Ecto neural progenitor cell (in vitro differentiated cells): ENCODE measurements at places on chromosomes 11 and 22.

DNA sequence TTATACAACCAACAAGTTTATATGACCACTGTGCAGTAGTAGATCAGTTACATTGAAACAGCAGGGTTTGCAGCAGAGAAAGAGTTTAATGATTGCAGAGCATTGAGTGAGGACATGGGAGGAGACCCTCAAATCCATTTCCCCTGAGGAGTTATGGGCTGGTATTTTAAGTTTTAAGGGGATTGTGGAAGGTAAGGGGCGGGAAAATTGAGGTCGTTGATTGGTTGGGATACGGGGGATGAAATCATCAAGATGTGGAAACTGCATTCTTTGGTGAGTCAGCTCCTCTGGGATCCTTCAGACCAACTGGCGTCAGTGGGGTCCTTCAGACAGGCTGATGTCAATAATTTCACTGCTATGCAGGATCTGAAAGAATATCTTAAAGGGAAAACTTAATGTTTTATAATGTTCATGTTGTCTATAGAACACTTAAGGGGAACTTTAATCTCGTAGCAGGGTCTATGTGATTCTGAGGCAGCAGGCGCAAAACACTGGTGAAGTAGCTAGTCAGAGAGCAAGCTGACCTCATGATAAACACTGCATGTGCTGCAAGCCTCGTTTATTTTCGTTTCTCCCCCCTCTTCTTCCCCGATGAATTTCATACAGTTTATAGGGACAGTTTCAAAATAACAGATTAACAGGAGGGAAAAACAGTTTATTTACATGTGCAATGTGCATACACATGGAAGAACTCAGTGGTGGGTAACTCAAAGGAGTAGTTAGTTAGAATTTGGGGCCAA lies 17.4 kb upstream of the BACE1-AS start:
- DNase-seq = no peak

- DNase-seq = no peak
Observed at GRCh38 chr11:33669598-33670249, 30.9 kb downstream of the C11orf91 start.

- DNase-seq = no peak
Observed at GRCh38 chr11:35215945-35216344, 77.0 kb downstream of the CD44 start.

DNA sequence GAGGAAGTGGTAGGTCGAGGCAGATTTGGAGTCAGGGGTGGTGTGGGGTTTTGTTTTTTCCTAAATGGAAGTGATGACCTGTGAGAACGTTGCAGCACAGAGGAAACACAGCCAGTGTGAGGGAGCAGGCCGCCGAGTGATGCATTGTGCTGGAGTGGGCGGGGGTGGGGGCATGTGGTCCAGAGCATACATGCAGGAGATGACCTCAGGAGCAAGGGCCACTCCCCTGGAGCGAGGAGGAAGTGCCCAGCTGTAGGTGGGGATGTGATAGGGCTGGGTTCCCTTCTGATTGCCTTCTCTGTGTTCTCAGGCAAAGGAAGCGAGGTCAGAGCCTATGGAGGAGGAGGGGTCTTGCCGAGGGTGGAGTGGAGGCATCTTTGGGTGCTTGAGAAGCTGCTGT lies 81.4 kb downstream of the PPP6R3 start:
- no peak for DNase-seq

DNA sequence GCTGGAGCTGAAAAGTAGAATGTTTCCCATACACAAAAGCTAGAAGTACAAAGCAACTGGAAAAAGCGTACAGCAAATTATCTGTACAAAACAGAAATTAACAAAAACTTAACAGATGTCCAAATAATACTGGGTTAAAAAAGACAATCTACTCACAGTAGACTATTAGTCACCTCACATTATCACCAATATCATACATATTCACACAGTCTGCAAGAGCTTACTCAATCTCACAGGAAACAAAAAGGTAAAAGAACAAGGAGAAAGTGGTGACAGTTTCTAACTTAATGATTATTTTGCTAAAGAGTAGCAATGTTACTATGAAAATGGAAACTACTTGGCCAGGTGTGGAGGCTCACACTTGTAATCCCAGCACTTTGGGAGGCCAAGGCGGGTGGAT lies 11.9 kb downstream of the CELF1 start:
- DNase-seq = no peak

- DNase-seq = no peak
Observed at GRCh38 chr11:112631333-112631732, 329.9 kb upstream of the NCAM1 start.

- DNase-seq = peak; percentile 84
Observed at GRCh38 chr11:57322256-57323166, 2.2 kb downstream of the TNKS1BP1 start.

GRCh38 chr11:46339816-46340215 lies 7.4 kb upstream of the DGKZ start:
- no peak for DNase-seq

GRCh38 chr22:37186228-37186996 lies 1.6 kb downstream of the C1QTNF6 start:
- DNase-seq = no peak

DNA sequence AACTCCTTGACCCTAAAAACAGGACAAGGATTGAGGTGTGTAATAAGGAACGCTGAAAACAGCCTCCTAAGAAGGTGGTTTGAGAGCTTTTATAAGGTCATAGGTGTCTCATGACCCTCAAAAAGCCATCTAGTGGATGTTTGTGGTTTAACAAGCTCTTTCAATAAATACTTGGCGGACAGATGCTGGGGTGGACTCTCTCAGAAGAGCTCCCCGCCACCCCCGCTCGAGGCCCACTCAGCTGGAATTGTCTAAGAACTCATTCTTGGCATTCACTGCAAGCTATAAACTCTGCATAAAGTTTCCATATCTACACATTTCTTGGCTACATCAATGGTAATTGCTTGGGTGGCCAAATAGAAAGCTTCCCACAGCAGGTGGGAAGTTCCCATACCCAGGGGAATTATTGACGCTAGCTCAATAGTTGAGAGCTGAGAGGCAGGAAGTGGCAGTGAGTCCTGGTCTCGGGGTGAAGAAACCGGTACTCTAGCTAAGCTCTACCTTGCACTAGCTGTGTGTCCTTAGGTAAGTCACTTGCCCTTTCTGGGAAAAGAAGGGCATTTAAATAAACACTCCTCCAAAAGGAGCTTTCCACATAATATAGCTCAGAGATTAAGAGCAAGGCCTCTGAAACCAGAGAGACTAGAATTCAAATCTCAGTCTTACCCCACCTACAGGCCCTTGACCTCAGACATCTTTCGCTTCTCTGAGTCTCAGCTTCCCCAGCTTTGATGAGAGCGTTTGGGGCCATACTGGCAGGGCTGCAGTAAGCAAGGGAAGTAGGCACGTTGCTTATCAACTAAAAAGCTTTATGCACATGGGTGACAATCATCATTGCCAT lies 6.4 kb downstream of the MS4A15 start:
- DNase-seq = no peak

GRCh38 chr11:69440876-69441275 lies 40.6 kb upstream of the LINC01488 start:
- no peak for DNase-seq

DNA sequence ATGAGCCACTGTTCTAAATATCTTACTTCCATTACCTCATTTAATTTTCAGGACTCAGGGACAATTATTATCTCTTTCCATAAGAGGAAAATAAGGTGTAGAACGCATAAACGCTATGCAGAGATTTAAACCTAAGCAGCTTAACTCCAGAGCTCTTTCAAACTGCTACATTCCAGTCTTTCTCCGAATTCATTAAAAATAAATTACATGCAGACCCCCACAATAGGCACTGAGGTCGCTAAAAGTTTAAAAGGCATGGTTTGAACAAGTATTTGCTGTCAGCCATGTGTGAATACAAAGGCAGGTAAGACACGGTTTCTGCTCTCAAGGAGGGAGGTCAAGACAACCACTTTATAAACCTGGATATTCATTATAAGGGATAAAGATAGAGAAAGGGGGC lies 983 bp downstream of the NARS2 start:
- no peak for DNase-seq

- no peak for DNase-seq
Observed at GRCh38 chr11:93198215-93198845, 539 bp upstream of the SLC36A4 start.

DNA sequence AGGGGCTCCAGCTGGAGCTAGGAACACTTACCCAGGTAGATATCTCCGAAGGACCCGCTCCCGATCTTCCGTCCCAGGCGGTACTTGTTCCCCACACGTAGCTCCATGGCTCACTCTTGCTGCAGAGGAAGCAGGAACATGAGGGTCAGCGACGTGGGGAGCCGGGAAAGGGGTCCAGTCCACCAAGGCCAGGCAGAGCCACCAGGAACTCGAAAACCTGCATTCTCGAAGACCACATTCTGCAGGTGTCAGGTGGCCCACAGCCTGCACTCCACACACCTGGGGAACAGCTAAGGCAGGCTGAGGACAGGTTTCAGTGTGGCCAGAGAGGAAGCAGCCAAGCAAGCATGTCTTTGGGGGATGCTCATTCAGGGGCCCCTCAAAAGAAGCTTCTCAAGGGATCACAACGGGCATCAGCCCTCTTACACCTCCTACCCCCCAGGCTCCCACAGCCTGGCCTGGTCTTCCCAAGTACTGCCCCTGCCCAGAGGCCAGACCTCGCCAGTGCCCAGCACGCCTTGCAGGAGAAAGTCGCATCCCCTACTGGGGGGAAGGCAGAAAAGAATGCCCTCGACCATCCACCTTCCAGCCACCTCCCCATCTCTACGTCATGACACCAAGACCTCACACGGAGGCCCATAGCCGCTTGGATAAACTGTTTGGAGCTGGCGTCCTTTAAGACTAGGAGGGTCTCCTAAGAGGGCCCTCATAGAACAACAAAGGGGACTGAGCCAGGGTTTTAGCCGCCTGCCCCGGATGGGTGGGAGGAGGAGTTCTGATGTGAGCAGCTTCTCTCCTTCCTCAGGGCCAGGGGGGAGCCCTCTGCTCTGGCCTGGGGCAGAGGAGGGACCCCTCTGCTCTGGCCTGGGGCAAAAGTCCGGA lies 2.9 kb downstream of the CSNK1E start:
- DNase-seq = no peak

GRCh38 chr11:22441831-22442230 lies 103.7 kb downstream of the SLC17A6 start:
- DNase-seq = no peak

- DNase-seq = no peak
Observed at GRCh38 chr11:74689666-74690065, 41.6 kb downstream of the CHRDL2 start.

- DNase-seq = no peak
Observed at GRCh38 chr22:37425800-37426705, 1.2 kb downstream of the ELFN2 start.

GRCh38 chr22:33321466-33321865 lies 263.3 kb upstream of the SYN3 start:
- no peak for DNase-seq

GRCh38 chr11:124693142-124693541 lies 19.4 kb downstream of the SPA17 start:
- no peak for DNase-seq

GRCh38 chr22:24950272-24950902 lies 2.1 kb upstream of the KIAA1671 start:
- DNase-seq = peak; percentile 64

DNA sequence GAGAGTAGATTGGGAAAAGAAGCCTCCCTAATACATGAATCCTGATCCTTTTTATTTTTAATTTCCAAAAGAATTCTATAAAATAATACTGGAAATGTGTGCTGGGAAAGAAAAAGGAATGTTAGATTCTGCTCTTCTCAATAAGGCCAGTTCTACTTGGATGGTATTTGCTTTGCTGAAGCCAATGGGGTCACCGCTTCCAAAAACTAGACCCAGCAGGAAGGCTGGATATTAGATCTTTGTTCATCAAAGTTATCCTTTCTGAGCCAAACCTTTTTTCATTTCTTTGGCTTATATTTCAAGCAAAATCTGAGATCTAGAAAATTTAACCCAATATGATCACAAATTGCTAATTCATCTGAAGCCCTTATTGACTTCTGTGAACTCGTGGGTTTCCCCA lies 41.4 kb downstream of the SCUBE2 start:
- no peak for DNase-seq

GRCh38 chr11:126422446-126422845 lies 67.0 kb downstream of the ST3GAL4 start:
- DNase-seq = no peak

- DNase-seq = no peak
Observed at GRCh38 chr11:133656082-133656635, 123.9 kb upstream of the OPCML start.

GRCh38 chr11:290621-291231 lies 1.8 kb downstream of the PGGHG start:
- DNase-seq = no peak

DNA sequence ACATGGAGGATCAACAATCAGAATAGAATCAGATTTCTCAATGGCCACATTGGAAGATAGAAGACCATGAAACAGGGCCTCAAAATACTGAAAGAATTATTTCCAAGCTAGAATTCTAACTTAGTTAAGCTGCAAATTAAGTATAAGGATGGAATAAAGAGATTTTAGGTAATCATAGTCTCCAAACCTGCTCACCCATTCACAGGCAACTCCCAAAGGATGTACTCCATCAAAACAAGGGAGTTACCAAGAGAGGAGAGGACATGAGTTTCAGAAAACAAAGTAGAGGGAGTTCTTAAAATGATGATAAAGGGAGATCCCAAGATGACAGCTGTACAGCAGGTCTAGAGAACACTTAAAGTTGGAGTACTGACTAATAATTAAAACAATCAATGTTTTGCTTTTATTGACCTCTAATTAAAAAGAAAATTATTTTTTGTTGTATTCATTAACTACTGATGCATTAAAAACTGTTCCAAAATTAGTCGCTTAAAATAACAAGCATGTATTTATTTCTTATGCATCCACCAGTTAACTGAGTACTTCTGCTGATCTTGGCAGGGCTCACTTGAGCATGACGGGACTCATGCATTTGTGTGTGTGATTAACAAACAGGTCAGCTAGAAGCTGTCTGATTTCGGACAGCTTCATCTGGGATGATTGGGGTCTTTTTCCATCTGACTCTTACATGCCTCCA lies 95.6 kb downstream of the CD44 start:
- no peak for DNase-seq

- DNase-seq = no peak
Observed at GRCh38 chr22:20056696-20057386, 23.2 kb upstream of the DGCR8 start.

GRCh38 chr11:126723665-126724045 lies 276.9 kb downstream of the KIRREL3 start:
- no peak for DNase-seq

- DNase-seq = no peak
Observed at GRCh38 chr11:62931499-62932278, 10.5 kb upstream of the CHRM1 start.

GRCh38 chr22:28630177-28630574 lies 49.5 kb downstream of the TTC28 start:
- no peak for DNase-seq

DNA sequence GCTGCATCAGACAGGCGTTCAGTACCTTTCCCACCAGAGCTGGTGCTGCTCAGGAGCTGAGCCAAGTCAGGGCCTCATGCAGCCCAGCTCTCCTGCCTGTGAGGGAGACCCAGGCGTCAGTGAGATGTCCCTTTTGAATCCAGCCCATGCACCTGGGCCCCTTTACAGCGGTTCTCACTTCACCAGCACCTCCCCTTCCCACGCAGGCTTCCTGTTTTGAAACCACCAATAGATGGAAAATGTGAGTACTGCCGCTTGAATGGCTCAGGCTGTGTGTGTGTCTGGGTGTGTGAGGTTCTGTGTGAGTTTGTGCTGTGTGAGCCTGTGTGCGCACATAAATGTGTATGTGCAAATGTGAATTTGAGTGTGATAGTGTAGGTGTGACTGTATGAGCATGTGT lies 88.4 kb downstream of the UBASH3B start:
- no peak for DNase-seq
